ENCODE measurements at places on chromosomes 3 and 15.
A peak's percentile ranks its signal among the peaks of the same experiment; 100 is the strongest.

DNA sequence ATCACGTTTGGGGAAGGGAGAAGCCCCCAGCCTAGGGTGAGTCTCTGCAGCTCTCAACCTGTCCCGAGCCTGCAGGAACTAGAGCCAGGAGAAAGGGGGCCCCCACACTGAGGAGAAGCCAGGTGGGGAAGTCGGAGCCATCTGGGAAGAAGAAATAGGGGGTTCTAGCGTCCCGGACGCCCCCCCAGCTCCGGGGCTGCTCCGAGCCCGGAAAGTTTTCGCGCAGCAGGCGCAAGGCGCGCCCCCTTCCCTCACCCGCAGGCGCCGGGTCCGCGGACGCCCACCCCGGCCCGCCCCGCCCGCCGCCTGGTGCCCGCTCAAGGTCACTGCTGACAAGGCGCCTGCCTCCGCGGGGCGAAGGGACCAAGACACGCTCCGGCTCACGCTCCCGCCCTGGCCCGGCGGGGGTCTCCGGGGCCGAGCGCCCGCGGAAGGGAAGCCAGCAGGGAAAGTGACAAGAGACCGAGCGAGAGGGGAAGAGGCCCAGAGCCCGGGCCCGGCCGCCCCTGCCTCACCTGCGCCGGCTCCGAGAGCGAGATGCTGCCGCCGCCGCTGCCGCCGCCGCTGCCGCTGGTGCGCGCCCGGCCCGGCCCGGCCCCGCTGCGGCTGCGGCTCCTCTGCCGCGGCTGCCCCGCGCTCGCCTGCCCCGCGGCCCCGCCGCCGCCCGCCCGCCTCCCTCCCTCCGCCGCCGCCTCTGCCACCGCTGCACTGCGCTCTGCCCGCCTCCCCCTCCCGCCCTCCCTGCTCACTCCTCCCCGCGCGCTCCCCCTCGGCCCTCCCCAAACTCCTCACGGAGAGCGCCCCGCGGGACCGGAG lies 108.4 kb upstream of the SLC6A11 start:
- no peak overlapping the region for H3K27ac ChIP-seq
- H3K4me1 ChIP-seq, result no peaks in the 10 kb centered on the region
- H3K4me3 ChIP-seq, result no peak overlapping the region
- DNase-seq, result no peak
- peaks cover 84% of the 10 kb centered on the region for H3K27me3 ChIP-seq

DNA sequence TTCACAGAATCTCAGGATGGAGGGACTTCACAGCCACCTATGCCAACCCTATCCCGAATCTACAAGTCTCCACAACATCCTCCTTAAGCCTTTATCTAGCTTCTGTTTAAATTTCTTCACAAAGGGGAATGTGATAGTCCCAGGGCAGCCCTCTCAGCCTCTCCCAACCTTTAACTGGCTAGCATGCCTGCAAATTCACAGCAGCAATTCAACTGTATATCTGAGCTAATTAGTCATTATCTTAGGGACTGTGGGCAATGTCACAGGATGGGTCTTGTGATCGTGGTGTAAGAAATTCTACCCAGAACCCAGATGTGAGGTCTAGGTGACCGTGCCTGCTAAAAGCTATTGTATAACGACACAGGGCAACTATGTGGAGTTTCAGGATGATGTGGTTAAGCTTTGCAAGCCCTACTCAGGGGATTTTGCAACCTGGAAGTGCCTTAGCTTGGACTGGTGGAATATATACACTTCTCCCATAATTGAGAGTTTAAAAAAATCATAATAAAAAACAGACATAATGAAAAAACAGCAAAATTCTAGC lies 65.5 kb upstream of the FBN1 start:
- no peak for DNase-seq
- H3K27ac ChIP-seq, result no peak overlapping the region
- H3K27me3 ChIP-seq, result no peaks in the 10 kb centered on the region
- H3K4me3 ChIP-seq, result no peak overlapping the region
- no peaks in the 10 kb centered on the region for H3K4me1 ChIP-seq

- no peak for DNase-seq
- H3K4me1 ChIP-seq, result no peaks in the 10 kb centered on the region
- H3K27ac ChIP-seq, result no peak overlapping the region
- H3K27me3 ChIP-seq, result no peaks in the 10 kb centered on the region
Measured at GRCh38 chr3:177537612-177538011, 340.3 kb upstream of the TBL1XR1 start.

- no peaks in the 10 kb centered on the region for H3K36me3 ChIP-seq
- no peak for DNase-seq
- no peaks in the 10 kb centered on the region for H3K27me3 ChIP-seq
- H3K4me3 ChIP-seq, result no peak overlapping the region
- H3K4me1 ChIP-seq, result peaks cover 6% of the 10 kb centered on the region
Measured at GRCh38 chr3:98612996-98613517, 19.6 kb upstream of the CPOX start.

GRCh38 chr15:67105065-67105951 lies 39.9 kb downstream of the SMAD3 start:
- H3K36me3 ChIP-seq, result peaks cover 5% of the 10 kb centered on the region
- peak; percentile 97 for DNase-seq
- H3K4me3 ChIP-seq, result peak overlapping the region; percentile 52
- peaks cover 41% of the 10 kb centered on the region for H3K4me1 ChIP-seq
- no peaks in the 10 kb centered on the region for H3K27me3 ChIP-seq

DNA sequence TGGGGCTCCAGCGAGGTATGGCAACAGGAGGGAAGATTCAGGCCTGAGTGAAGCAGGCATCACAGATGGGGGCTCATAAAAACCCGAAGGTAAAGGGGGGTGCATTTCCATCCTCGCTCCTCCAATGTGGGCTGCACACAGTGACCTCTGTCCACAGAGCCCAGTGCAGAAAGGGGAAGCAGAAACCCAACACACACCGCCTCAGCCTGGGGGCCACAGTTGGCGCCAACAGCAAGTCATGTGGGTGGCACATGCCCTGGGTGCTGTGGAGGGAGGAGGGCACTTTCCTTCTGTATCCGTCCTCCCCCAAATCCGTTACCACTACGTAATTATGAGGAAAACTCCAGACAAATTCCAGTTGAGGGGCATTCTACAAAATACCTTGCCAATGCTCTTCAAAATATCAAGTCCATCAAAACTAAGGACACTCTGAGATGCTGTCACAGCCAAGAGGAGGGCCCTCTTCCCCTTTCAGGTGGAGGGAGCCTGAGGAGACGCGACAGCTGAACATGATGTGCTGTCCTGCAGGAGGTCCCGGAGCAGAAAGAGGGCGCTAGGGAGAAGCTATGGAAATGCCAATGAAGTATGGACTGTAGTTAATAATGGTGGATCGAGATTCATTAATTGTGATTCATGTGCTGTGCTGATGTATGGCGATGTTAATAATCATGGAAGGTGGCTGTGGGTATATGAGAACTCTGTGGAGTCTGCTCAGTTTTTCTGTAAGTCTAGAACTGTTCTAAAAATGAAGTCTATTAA lies 16.4 kb downstream of the APBA2 start:
- no peak overlapping the region for H3K4me3 ChIP-seq
- H3K27me3 ChIP-seq, result peaks cover 10% of the 10 kb centered on the region
- H3K27ac ChIP-seq, result no peak overlapping the region

DNA sequence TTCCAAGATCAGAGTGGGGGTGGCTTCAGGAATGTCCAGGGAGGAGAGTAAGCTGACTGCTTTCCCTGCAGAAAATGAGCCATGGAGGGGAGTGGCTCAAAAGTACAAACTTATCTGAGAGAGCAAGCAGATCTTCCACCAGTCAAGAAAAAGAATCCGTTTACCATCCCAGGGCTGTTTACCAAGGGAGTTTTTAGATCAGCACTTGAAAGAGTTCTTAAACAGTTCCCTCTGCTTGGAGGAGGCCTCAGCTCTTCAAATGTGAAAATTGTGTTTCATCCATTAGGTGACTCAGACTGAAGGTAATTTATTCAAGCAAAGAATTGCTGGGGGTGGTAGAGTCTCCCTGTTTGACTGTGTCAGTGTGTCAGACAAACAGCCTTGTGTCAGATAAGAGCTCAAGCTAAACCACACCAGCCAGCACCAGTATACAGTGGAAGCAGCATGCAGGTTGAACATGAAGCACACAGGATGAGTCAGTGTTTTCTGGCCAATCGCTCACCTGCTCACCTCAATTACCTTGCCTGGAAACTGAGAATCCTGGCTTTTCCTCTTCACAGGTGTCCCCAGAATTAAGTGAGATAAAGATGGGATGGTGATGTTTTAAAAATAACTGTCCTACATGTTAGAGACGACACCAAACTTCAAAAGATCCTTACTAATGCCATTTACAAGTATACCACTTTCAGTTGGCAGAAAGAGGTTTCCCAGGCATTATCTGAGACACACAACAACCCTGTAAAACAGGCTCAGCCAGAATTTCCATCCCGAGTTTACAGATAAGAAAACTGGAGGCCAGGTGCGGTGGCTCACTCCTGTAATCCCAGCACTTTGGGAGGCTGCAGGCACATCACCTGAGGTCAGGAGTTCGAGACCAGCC lies 21.7 kb downstream of the SH3BP5 start:
- H3K27ac ChIP-seq, result no peak overlapping the region
- no peaks in the 10 kb centered on the region for H3K27me3 ChIP-seq
- no peak overlapping the region for H3K4me3 ChIP-seq
- no peaks in the 10 kb centered on the region for H3K36me3 ChIP-seq

- no peak for DNase-seq
- H3K27me3 ChIP-seq, result no peaks in the 10 kb centered on the region
- H3K4me3 ChIP-seq, result no peak overlapping the region
- H3K27ac ChIP-seq, result no peak overlapping the region
- H3K4me1 ChIP-seq, result no peaks in the 10 kb centered on the region
Measured at GRCh38 chr3:128197855-128198254, 44.6 kb downstream of the EEFSEC start.

- H3K27ac ChIP-seq, result no peak overlapping the region
- H3K36me3 ChIP-seq, result peaks cover 9% of the 10 kb centered on the region
- peaks cover 13% of the 10 kb centered on the region for H3K4me1 ChIP-seq
- no peak overlapping the region for H3K4me3 ChIP-seq
- DNase-seq, result peak; percentile 23
Measured at GRCh38 chr15:85100186-85100937, 118.7 kb downstream of the PDE8A start.
